ENCODE measurements at places on chromosomes 6 and 20.

GRCh38 chr6:146914489-146915483 lies 289.4 kb upstream of the STXBP5 start:
- H3K4me1 ChIP-seq, result peaks cover 15% of the 10 kb centered on the region
- no peak for DNase-seq
- H3K27ac ChIP-seq, result no peak overlapping the region
- H3K36me3 ChIP-seq, result no peaks in the 10 kb centered on the region

DNA sequence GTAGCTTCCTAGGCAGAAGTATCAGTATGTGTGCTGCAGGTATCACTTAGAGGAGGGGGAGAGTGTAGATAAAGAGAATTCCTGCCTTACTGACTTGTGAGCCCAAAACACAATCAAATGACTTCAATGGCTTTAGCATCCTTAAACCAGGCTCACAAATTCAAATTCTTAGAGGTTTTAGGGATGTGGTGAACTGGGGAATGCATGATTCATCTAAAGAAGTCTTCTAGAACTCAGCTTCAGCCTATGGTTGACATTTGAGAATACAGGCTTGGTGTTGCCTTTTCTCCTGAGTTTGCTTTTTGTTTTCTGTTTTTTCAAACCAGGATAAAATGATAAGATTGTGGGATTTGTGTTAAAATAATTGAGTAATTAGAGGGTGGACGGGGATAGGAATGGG lies 14.4 kb downstream of the SNRPC start:
- no peaks in the 10 kb centered on the region for H3K4me1 ChIP-seq
- H3K27me3 ChIP-seq, result no peaks in the 10 kb centered on the region
- H3K36me3 ChIP-seq, result peaks cover 13% of the 10 kb centered on the region
- no peak for DNase-seq

DNA sequence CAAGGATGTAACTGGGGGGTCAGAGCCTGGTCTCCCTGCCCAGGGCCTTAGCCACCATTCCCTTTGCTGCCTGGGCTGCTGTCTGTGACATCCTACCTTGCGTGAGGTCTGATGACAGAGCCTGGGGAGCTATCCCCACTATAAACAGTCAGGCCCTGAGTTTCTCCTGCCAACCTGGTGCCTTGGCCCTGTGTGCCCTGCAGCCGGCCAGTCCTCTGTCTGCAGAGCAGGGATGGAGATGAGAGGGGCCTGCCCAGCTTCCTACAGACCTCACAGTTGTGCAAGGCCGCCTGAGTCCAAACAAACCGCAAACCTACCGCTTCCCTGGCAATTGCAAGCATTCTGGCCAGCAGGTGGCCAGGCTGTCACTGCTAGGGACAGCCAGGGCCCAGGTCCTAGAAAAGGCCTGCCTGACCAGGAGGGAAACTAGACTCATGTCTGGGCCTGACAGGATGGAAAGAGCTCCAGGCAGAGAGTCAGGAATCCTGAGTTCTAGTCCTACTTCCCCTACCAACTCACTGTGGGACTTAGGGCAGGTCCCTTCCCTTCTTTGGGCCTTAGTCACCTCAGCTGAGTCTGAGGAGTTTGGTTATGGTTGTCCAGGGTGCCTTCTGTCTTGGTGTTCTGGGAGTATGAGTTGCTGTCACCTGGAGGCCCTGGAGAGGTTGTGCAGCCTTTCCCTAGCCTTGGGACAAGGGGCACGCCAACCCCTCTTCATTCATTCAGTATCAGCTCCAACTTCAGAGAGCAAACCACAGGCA lies 86.2 kb downstream of the VEGFA start:
- H3K27me3 ChIP-seq, result peaks cover 39% of the 10 kb centered on the region
- no peaks in the 10 kb centered on the region for H3K36me3 ChIP-seq
- DNase-seq, result no peak
- no peak overlapping the region for H3K27ac ChIP-seq
- H3K4me1 ChIP-seq, result peaks cover 27% of the 10 kb centered on the region
- H3K4me3 ChIP-seq, result no peak overlapping the region

- no peak for DNase-seq
- H3K4me3 ChIP-seq, result peak overlapping the region; percentile 84
- peaks cover 46% of the 10 kb centered on the region for H3K4me1 ChIP-seq
- no peaks in the 10 kb centered on the region for H3K27me3 ChIP-seq
- H3K27ac ChIP-seq, result peak overlapping the region; percentile 98
- peaks cover 10% of the 10 kb centered on the region for H3K36me3 ChIP-seq
These were observed 2.7 kb upstream of the DDR1 start for GRCh38 chr6:30881392-30882203.

- H3K36me3 ChIP-seq, result peaks cover 18% of the 10 kb centered on the region
- H3K4me3 ChIP-seq, result no peak overlapping the region
- no peak overlapping the region for H3K27ac ChIP-seq
- no peaks in the 10 kb centered on the region for H3K4me1 ChIP-seq
- no peaks in the 10 kb centered on the region for H3K27me3 ChIP-seq
These were observed 67.9 kb downstream of the TRMT11 start for GRCh38 chr6:126054258-126054702.

DNA sequence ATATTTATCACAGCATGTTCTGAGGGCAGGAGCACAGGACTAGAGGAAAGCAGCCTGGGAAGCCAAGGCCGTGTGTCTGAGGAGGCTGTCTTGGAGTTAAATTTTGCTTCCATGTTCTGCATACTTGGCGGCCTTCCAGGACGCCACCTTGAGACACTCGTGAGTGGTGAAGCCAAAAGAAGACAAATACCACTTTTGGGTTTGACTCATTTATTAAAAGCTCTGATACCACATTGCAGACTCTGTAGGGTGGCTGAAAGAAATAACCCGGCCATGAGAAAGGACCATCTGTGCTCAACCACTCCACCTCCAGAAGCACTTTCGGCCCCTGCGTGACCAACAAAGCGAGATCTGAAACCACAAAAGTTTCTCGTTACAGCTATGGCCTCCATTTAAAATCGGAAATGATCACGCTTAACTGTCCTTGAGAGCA lies 120.0 kb downstream of the TMEM242 start:
- no peaks in the 10 kb centered on the region for H3K4me1 ChIP-seq
- no peaks in the 10 kb centered on the region for H3K27me3 ChIP-seq
- no peak overlapping the region for H3K4me3 ChIP-seq
- no peak overlapping the region for H3K27ac ChIP-seq
- DNase-seq, result no peak

- H3K27me3 ChIP-seq, result no peaks in the 10 kb centered on the region
- DNase-seq, result no peak
- H3K27ac ChIP-seq, result no peak overlapping the region
- H3K36me3 ChIP-seq, result peaks cover 12% of the 10 kb centered on the region
- peaks cover 4% of the 10 kb centered on the region for H3K4me1 ChIP-seq
These were observed 41.5 kb downstream of the SH3BGRL2 start for GRCh38 chr6:79672631-79673111.

GRCh38 chr20:44536175-44536574 lies 14.3 kb upstream of the SERINC3 start:
- H3K4me3 ChIP-seq, result no peak overlapping the region
- peaks cover 7% of the 10 kb centered on the region for H3K4me1 ChIP-seq
- H3K27ac ChIP-seq, result no peak overlapping the region
- H3K27me3 ChIP-seq, result no peaks in the 10 kb centered on the region

DNA sequence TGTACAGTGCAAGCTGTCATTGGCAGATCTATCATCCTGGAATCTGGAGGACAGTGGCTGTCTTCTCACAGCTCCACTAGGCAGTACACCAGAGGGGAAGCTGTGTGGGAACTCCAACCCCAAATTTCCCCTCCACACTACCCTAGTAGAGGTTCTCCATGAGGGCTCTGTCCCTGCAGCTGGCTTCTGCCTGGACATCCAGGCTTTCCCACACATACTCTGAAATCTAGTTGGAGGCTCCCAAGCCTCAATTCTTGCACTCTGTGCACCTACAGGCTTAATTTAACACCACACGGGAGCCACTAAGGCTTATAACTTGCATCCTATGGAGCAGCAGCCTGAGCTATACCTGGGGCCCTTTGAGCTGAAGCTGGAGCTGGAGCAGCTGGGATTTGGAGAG lies 43.0 kb upstream of the TRIM39 start:
- peaks cover 4% of the 10 kb centered on the region for H3K36me3 ChIP-seq
- no peak for DNase-seq
- no peaks in the 10 kb centered on the region for H3K27me3 ChIP-seq

All from neuronal stem cell (in vitro differentiated cells).